Mucosa of gallbladder (tissue), 1 donor: ENCODE measurements at places on chromosomes 13 and 19. TPM values are rescaled to one million over a fixed set of nuclear protein-coding genes. Genes with fewer than 3 reads are reported as not detected.

DNA sequence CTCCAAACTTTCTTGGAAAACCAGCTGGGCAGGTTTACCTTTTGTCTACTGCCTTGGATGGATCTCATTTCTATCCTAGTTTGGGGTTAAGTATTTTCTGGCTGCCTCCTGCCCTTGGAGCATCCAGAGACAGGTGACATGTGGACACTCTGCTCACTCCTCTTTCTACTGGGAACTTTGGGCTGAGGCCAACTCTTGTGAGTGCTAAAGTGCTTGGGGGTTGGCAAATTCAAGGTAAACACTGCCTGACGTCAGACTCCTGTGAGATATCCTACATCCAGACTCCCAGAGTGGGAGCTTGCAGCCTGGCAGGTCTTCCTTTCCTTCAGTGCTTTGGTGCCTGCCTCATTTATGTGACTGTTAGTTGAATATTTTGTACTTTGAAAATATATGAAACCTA, 388.1 kb downstream of the KCNRG start:
- DNase-seq, result peak; percentile 33

GRCh38 chr19:13920940-13921747, 15.1 kb downstream of the CC2D1A start:
- no peak for DNase-seq

The PSG1 gene
- not detected for total RNA-seq

DNA sequence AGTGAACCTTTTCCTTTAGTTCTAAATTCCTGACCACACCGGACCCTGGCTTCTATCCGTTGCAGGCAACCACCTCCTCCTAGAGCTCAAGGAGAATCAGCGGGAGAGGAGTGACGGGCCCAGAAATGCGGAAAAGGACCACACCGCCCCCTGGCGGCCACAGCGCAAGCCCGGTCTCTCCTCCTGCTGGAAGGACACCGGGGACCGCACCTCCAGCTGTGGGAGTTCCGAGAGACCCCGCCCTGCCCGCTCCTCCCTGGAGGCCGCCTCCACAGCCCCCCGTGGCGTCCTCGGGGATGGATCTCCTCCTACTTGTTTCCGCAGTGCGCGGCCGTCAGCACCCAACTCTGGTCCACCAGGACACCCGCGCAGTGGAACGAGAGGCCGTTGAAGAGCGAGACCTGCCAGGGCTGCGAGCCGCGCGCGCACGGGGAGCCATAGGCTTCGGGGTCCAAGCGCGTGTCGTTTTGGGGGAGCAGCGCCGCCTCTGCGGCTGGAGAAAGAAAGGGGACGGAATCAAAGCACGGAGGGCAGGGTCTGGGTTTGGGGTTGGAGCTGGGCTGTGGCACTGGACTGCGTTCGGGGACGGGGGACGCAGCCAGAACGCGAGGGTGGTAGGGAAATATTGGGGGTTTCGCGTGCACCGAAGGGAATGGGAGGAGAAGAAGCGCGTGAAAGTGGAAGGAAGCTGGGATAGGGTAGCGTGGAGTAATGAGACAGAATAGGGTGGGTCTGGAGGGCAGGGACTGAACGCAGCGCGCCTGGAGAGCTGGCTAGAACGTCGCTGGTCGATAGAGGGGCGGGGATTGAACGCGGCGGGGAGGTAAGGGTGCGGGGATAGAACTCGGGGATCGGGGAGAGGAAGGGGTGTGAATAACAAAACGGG, 2.5 kb downstream of the KLK10 start:
- DNase-seq, result peak; percentile 69

DNA sequence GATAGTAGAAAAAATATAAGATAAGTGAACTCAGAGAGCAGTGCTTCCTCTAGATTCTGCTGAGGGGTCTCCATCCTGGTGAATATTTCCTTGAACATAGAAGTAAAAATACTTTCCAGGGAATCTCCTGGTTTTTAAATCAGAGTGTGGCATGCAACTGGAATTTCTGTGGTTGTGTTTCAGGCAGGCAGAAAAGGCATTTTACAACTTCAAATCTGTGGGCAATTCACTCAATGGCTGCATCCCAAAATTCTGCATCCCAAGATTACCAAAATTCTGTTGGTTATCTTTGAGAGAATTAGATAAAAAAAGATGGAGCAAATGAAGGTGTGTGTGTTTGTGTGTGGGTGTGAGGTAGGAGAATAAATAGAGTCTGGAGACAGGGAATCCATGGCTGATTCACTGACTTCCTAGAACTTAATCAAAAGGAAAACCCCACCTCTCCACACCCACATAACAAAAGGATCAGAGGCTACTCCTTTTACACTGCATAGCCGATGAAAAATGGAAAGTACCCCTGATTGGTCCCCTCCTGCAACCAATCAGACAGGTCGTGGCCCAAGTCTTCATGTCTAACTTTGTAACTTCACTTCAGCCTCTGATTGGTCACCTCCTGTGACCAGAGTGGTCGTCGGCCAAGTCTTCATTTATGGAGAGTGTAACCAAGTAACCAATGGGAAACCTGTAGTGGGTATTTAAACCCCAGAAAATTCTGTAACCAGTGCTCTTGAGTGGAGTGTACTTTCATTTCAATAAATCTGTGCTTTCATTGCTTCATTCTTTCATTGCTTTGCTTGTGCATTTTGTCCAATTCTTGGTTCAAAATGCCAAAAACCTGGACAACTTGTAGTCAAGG, 112.8 kb downstream of the DLEU7 start:
- no peak for DNase-seq

DNA sequence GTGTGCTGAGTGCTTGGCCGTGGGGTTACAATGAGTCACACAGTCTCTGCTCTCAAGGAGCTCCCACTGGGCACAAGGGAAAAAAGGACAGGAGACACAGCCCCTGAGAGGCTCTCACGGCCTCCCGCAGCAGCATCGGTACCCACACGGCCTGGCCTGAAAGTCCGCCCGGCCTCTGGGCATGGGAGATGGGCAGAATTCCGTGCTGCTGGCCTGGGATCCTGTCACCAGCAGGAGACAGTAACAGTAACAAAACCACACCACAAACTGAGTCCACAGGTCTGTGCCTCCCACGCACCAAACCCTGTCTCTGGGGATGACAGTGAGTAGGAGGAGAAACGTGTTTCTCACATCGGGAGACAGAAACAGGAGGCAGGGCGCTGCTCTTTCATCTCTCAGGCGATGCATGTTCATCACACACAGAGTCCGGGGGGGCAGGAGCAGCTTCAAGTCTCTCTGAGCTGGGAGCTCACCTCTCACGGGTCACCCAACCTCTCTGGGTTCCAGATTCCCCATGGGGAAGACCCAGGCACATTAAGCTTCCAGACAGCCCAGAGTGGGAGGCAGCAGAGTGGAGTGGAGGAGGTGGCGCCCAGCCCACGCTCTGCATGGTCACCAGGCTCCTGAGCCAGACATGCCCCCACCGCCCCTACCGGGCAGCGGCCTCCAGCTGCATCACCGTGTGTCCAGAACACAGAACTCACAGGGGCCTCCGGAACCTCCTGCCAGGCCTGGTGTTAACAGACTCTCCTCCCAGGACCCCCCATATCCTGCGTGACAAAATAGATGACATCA, 124.7 kb upstream of the VSTM2B start:
- no peak for DNase-seq

DNA sequence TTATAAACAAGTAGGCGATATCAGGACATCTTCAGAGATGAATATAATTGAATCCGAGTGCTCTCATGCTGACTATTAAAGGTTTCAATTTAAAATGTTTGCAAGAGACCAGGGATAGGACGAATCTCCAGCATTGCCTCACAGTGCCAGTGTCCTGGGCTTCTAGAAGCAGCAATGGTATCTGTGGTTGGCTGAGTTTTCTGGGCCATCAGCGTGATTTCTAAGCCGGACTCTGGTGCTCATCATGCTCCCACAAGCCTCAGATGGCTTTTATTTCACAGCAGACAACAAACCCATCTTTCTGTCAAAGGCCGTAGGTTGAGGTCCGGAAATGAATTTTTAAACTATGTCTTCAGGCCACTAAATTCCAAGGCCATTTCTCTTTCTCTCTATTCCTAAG, 187.7 kb downstream of the FOXO1 start:
- DNase-seq, result no peak
